Stimulated activated CD4-positive, alpha-beta T cell treated with anti-CD3 and anti-CD28 coated beads, Interleukin-1b, Interleukin-23, amount 100 ng/mL, for 24 hours (primary cell): ENCODE measurements at places on chromosomes 16 and 17.

DNA sequence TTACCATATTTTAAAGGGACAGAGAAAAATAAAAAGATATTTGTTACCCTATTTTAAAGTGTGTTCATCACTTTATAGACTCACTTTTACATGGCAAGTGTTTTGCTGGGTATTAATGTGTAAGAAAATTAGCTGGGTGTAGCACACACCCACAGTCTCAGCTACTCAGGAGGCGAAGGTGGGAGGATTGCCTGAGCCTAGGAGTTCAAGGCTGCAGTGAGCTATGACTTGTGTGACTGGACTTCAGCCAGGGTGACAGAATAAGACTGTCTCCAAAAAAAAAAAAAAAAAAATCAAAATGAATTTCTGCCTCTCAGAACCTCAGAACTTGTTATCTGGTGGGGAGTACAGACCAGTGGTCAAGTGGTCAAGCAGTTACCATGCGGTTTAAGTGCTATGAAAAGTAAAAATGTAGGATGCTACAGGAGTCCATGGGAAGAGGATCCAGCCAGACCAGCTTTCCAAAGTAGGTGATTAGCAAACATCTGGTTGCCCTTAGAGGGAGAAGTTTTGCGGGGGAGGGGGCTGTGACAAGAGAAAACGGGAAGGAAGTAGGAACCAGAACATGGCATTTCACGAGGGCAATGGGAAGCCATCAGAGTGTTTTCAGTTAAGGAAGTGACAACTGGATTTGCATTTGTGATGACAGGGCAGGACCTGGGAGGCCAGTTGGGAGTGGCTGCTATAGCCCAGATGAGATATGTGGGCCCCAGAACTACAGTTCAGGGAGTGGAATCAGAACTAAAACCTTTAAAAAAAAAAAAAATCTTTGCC is 13.9 kb downstream of the CNEP1R1 start:
- DNase-seq, result no peak

GRCh38 chr16:58678716-58679115 is 5.9 kb downstream of the SLC38A7 start:
- DNase-seq, result no peak

- DNase-seq, result no peak
Measured at GRCh38 chr16:22052980-22053379, 39.4 kb upstream of the VWA3A start.

DNA sequence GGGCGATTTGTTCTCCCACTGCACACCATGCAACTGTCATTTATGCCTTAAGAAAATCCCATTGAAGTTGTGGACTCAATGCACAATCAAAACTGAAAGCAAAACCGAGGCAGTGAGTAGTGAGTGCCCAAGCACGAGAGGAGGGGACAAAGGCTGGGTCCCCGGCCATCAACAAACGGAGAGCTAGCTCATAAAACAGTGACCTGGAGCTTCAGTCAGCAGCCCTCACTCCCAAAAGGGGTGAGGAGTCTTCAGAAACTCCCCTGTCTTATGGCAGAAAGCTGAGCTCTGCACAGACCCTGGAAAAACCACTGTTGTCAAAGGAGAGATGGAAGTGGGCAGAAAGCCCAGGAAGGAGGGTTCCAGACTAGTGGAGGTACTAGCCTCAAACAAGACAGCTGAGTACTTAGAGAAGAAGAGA is 96.9 kb downstream of the ADCY9 start:
- DNase-seq, result no peak

DNA sequence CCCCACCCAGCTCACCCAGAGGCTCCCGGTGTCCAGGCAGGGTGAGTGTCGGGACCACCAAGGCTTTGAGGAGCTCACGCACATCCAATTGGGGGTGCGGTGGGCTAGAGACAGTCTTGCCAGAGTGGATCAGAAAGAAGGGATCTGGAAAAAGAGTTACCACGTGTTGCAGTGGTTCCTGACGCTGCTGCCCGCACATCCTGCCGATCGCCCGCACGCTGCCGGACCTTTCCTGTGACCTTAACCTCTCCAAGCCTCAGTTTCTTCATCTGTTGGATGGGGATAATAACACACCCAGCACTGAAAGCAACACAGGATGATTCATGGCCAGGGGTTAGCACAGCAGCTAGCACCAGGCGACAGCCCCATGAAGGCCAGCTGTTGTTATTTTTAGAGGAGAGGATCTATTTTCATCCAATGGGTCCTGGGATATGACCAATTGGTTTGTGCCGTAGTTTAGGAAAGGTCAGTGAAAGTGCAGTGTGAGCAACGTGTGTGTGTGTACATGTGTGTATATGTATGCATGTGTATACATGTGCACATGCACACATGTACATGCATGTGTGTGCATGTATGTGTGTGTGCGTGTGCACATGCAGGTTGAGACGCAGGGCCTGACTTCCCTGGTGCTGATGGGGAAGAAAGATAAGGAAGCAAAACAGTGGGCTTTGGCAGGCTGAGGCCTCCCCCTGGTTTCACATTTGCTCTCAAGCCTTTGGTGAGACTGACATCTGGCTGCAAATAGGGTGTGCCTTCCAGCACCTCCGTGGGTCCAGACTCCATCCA is 2.5 kb downstream of the ITGAX start:
- DNase-seq, result no peak

DNA sequence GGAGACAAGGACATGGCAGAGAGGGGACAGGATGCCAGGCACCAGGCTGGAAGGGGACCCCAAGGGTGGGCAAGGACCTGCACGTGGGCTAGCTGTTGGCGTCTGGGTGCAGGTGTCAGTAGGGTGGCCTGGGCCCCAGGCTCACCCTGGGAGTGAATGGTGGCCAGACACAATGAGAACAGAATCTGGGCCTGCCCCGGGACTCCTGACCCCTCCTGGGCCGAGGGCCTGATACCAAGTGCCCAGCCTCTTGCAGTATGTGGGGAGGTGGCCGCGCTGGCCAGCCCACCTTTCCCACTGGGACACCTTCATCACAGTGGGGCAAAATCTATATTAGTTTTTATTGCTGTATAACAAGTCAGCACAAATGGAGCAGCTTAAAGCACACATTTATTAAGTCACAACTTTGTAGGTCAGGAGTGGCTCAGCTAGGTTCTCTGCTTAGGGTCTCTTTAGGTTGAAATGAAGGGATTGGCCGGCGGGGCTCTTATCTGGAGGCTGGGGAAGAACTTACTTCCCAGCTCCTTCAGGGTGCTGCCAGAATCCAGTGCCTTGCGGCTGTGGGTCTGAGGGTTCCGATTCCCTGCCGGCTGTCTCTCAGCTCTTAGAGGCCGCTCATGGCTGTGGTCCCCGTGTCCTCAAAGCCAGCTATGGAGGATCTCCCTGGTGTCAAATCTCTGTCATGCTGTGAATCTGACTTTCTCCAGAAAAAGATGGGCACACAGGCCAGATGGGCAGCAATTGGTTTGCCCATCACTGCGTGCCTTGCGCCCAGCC is 3.6 kb downstream of the PRSS33 start:
- DNase-seq, result no peak

GRCh38 chr16:81921085-81921814 is 90.0 kb downstream of the SDR42E1 start:
- no peak for DNase-seq

GRCh38 chr17:7552621-7553051 is 3.8 kb downstream of the TNFSF12 start:
- DNase-seq, result no peak

DNA sequence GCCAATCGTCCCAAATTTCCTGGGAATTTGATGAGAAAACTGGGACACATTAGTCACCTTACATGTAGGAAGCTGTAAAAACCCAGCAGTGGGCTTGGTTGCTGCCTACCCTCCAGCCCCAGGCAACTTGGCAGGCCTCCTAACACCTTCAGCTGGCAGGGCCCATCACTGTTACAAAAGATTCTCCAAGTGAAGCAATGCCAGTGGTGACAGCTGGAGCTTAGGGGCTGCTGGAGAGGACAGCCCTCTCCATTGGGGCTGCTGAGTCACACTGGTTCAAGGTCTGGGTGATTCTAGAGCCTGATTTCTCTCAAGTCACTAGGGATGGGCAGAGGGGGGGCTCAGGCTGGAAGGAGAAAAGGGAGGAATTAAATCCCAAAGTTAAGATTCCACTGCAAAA is 180.6 kb downstream of the COPRS start:
- DNase-seq, result no peak

DNA sequence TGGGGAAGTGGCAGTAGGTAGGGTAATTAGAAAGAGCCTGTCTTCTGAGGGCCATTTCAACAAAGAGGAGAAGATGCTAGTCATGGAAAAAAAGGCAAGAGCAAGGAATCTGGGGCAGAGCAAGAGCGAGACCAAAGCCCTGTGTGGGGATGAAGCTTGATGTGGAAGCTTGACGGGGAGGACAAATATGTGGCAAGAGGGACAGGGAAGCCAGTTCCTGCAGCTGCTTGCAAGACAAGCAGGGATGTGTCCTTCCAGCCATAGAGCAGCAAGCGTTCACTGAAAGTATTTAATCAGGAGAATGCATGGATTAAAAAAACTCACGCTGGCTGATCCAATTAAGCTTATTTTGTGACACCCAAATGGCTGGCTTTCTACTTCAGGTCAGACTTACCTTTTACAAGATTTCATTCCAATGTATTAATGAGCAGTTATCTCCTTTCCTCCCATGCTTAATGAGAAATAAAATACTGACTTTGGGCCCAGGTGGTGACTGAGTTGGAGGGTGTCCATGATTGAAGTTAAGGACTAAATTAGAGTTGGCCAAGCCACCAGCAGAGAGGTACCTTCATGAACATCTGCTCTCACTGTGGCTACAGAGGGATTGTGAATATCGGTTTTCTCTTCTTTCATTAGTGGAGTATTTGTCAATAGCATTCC is 76.8 kb downstream of the ABCA8 start:
- no peak for DNase-seq

- DNase-seq, result no peak
Measured at GRCh38 chr16:27103954-27104353, 37.2 kb downstream of the C16orf82 start.

DNA sequence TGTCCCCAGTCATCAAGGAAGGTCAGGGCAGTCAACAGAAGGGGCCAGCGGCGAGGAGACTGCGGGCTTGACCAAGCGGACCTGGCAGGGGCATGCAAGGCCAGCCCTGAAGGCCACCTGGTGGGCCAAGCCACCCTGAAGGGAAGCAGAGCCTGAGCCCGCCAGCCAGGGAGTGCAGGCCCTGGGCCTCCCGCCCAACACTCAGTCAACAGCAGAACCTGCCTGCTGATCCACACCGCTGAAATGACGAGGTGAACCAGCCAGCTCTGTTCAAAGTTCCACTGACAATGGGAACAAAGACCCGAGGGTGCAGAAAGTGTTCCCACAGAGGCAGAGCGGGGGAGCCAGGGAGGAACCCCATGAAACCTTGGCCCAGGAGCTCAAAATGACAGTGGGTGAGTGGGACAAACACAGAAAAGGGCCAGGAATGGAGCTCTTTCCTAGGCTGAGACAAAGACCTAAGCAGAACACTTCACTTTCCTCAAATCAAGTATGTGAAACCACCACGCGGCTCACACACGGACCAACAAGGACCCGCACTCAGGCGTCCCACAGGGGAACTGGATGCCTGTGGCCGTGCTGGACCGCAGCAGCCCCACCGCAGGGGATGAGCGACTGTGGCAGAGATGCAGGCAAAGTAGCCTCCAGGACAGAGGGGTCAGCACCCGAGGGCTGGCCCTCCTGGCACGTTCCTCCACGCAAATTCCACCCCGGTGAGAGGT is 12.0 kb downstream of the AXIN1 start:
- DNase-seq, result no peak

DNA sequence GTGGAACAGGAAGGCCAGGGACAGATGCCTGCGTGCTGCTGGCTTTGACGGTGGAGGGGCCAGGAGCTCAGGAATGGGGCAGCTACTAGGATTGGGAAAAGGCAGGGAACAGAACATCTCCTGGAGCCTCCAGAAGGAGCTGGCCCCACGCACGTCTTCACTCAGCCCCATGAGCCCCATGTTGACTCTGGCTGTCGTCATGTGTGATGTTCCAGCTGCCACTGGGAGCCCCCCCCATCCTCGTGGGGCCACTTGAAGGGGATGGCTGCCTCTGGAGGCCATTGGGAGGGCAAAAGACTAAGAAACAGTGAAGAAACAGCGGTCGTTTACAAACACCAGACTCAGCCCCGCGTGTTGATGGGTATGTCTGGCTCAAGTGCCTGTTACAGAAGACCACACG is 18.5 kb upstream of the APRT start:
- no peak for DNase-seq

DNA sequence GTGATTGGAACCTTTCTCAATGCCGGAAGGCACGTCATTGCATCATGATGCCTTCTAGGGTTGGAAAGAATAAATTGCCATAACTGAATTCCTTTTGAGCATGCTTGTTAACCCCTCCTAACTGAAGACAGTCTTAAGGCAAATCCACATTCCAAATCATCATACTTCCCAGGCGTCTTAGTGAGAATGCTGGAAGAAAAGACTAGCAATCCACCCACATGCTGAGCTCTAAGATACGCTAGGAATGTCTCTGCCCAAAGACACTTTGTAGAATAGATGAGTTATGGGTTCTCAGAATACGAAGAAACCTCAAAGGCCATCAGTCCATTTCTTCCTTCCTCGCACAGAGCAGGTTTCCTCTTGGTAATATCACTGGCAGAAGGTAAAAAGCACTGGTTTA is 486.5 kb downstream of the HS3ST4 start:
- no peak for DNase-seq

DNA sequence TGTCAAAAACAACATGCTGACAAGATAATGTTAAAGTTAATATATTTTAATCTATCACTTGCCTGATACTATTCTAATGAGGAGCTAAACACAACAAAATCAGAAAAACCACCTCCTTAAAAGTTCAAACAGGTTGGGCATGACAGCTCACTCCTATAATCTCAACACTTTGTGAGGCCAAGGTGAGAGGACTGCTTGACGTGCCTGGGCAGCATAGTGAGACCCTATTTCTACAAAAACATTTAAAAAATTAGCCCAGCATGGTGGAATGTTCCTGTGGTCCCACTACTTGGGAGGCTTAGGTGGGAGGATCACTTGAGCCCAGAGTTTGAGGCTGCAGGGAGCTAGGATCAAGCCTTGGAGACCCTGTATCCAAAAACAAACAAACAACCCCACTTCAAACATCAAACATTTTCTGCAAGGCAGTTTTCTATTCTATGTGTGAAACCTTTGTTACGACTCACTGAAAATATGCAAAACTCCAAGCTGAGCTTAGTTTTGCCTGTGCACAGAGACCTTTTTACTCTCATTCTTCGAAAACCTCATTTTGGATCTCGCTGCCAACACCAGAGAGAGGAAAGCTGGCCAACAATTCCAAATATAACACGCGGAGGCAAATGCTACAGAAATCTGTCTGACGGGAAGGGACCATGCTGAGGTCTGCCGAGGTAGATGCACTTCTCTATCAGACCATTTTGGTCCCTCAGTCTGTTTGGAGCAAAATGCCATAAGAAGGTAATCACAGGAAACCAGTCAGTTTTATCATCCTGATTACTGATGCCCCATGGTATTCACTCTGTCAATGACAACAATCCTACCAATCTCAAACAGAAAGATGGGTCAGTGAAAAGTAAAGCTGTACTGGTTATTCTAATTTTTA is 6.2 kb downstream of the PHF12 start:
- DNase-seq, result no peak
